ENCODE measurements at places on chromosomes 6 and 20.

DNA sequence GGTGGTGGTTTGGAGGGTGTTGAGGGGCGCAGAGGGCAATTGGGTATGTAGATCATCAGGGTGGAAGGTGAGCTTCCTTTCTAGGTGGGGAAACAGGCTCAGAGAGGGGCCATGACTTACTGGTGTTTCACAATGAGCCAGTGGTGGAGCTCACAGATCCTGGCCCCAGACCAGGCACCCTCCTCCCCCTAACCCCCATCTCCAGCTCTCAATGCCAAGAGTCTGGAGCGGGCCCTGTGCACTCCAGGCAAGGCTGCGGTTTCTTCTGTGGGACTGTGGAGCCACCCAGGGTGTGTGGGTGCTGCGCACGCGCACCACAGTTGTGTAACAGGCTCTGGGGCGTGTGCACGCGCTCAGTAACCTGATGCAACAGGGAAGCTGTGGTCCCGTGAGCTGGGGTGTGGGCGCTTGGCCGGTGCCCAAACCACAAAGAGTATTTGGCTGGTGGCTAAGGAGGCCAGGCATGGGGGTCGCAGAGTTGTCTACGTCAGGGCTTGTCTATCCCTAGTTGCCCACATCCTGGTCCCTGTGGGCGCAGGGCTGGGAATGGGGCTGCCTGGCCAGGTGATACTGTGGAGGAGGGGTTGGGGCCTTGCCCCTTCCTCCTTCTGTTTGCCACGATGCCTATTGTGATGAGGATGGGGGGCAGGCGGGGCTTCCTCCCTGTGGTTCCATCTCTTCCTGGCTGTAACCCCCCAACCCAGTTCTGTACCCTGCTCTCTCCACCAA lies 37.5 kb upstream of the MRPS18A start:
- DNase-seq, result peak; percentile 61

- no peak for DNase-seq
Measured at GRCh38 chr6:141451511-141452353, 681.0 kb upstream of the GJE1 start.

- no peak for DNase-seq
Measured at GRCh38 chr20:47428164-47428563, 71.7 kb upstream of the ZMYND8 start.

DNA sequence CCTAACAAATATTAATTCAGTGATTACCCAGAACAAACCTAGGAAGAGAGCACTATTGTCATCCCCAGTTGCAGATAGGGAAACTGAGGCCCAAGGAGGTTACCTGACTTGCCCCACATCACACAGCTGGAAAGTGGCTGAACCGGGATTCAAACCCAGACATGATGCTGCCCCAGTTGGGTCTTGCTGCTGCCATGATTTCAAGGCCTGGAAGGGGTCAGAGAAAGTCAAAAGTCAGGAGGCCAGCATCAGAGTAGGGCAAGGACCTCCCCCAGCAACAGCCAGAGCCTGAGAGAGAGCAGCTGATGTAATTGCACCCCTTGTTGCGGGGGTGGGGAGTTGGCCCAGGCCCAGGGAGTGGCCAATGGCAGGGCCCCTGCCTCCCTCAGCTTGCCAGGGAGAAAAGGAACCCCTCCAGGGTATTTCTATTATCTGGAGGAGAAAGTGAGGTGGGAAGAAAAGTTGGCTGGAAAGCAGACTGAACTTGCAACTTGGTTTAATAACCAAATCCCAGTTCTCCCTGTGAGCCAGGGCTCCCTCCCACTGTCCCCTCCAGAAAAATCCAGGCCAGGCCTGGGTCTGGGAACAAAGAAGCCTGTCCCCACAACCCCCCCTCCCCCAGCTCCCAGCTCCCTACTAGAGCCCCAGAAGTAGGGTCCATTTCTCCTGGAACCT lies 83.6 kb downstream of the MRPL14 start:
- no peak for DNase-seq

GRCh38 chr20:63837479-63837878 lies 6.4 kb upstream of the ZBTB46 start:
- no peak for DNase-seq

GRCh38 chr6:44788387-44788981 lies 401.0 kb downstream of the CDC5L start:
- DNase-seq, result no peak

DNA sequence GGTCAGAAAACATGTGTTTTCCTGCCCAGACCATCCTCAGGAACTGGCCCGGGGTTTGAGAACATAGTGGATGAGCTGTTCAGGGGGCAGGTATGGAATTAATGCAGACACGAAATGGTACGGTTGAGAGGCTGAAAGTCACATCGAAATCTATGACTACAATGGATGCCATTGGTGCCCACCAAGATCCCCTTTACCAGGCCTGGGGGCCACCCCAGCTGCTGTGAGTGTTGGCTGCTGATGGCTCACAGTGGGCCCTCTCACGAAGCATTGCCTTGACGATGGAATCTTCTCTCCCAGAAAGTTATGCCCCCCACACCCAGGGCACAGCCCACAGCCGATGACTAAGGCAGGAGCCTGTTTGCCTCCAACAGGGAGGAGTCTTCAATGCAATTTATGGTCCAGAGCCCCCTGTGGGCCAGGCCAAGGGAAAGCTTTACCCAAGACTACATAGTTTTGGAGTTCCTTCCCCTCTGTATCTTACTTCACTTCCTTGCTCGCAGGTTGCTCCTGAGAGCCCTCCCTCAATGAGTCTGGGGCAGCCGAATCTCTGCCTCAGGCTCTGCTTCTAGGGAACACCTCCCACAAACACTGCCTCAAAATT lies 92.6 kb downstream of the BFSP1 start:
- DNase-seq, result no peak

DNA sequence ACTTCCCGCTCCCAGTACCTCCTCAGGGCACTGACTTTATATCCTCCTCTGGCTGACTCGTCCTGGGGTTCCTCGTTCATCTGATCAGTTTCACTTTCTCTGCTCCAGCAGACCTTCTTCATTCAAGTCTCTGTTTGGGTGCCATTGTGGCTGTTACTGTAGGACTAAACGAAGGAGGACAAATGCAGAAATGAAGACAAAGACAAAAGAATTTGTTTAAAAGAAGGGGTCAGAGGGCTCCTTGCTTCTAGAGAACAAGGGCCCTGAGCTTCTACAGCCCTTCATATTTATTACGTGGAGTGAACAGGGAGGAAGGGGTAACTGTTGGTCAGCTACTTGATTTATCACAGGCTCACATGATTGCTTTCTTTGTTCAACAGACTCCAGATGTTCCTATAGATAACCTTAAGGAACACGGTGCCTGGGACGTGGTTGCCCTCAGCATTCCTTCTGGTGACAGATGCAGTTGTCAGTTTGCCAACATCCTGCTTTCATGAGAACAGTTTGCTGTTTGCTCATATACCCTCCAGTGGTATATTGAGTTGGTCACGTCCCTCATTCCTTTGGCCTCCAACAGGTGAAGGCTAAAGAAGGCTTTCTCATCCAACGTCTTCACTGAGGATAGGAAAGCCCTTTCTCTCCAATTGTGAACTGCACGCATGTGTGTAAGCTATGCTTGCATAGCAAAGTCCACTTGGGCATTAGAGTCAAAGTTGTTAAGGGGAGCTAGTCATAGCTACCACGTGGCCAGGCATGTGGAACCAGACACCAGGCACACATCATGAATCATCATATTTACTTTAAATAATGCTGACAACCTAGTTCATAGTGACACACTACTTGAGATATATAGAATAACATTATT lies 69.1 kb upstream of the BTN3A2 start:
- no peak for DNase-seq
